Stimulated activated CD4-positive, alpha-beta T cell treated with anti-CD3 and anti-CD28 coated beads, Interleukin-15, amount 100 ng/mL, for 48 hours (primary cell): ENCODE measurements at places on chromosomes 13 and 19.

DNA sequence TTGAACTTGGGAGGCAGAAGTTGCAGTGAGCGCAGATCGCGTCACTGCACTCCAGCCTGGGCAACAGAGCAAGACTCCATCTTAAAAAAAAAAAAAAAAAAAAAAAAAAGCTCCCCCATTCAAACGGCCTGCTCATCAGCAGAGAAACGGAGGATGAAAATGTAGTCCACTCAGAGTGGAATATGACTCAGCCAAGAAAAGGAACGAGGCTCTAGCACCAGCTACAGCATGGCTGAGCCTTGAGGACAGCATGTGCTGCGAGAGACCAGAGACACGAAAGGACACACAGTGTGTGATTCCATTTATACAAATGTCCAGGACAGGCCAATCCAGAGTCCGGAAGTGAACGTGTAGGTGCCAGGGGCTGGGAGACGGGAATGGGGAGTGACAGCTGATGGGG, 18.1 kb upstream of the MIER2 start:
- DNase-seq = no peak

- no peak for DNase-seq
Observed at GRCh38 chr13:112754281-112755025, 64.6 kb downstream of the ATP11A start.

GRCh38 chr13:91894316-91894715, 495.9 kb downstream of the GPC5 start:
- DNase-seq = no peak

DNA sequence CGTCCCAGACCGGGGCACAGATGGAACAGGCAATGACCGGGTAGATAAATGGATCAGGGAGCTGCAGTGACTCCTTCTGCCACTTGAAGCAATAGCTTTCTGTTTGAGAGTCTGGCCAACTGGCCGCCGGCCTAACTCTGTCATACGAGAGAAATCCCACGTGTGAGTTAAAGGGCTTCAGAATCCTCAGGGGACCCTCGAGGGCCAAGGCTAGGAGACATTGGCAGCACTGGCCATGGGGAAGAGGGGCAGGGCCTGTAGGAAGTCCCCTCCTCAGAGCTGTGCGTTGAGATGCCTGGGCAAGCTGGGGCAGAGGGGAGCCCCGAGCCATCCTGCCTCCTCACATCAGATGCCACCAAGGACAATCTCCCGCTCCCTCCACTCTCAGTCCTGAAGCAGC, 51.6 kb downstream of the KLF2 start:
- no peak for DNase-seq

DNA sequence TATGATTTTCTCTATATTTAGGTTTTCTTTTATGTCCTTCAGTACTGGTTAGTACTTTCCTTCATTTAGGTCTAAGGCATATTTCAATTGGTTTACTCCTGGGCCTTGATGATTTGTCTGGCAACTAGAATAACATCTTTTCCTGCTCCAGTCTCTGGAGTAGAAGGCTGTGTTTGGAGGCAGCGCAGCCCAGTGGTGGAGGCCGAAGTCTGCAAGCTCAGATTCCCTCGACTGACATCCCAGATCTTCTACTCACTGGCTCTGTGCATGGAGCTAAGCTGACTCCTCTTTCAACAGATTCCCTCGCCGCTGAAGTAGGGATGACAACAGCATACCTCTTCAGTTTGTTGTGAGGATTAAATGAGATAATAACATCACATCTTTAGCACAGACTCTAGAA, 141.0 kb downstream of the RAP2A start:
- no peak for DNase-seq

- DNase-seq = no peak
Observed at GRCh38 chr13:98941126-98941525, 36.7 kb downstream of the DOCK9 start.

DNA sequence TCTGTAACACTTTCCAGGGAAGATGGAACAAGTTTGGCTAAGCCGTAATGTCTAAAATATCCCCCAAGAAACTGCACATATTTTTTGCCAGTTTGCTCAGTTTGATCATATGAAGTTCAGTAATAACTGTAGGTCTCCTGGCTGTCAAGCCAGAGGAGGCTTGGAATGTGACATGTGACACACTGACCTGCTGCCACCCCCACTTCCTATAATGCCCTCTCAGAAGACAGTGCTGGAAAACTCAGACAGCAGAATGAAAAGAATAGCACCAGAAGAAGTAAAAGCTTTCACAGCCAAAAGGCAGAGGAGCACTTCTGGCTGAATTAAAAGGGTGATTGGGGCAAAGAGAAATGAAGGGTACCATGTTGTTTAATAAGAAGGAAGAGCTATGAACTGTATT, 67.4 kb upstream of the UBAC2 start:
- DNase-seq = no peak

GRCh38 chr19:8611877-8612806, 1.6 kb upstream of the ADAMTS10 start:
- DNase-seq = no peak

DNA sequence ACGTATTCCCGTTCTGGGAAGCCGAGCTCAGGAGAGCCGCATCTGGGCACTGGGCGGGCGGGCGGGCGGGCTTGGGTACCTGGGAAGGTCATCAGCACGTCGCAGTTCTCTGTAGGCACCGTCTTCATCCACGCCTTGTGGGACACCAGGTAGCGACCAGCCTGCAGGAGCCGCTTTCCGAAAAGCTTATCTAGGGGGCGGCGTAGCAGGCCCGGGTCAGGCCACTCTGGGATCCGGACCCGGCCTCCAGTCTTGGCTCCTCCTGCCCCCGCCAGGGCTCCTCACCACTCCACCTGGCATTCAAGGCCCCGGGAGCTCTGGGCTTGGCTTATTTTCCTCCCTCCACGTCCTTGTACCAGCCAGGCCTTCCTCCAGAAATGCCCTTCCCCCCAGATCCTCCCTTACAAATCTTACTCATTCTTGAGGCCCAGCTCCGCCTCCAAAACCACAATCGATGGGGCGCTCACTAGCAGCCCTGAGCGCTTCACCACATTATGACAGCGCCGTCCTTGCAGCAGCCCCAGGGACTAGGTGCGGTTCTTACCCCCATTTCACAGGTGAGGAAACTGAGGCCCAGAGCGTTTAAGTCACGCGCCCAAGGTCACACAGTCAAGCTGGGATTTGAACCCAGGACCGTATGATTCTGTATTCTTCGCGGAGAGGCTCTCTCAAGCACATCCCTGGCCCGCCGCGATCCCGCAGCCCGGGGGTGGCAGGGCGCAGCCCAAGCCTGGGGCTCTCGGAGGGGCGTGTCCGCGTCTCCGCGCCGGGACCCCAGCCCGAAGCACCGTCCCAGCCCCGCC, 843 bp downstream of the ANO8 start:
- DNase-seq = peak; percentile 59

DNA sequence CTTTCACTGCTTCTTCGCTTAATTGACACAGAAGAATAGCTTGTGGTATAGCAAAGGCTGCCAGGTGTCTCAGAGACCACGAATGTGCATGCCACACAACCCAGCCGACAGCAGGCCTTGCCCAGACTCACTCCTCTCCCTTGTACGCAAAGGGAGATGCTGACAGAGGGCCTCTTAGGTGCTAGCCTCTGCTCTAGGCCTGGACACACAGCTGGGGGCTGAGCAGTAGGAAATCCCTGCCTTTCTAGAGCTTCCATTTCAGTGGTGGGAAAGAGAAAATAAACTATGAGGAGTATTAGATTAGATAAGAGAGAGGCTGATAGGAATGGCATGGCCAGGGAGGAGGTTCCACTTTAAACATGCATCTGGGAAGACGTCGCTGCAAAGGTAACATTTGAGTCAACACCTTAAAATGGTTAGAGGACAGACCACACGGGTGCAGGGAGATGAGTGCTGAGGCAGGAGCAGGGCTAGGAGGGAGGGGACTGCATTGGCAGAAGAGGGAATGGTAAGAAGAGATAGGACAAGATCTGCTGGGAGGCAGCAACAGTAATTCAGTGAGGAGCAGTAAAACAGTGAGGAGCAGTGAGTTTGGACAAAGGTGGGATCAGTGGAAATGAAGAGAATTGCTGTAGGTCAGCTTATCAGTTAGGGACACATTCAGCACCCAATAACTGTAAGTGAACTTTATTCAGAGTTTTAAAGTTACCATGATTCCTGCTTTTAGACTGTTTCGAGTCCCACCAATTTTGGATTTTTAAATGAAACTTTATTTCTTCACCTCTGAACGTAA, 100.0 kb downstream of the RNF17 start:
- DNase-seq = no peak

- DNase-seq = no peak
Observed at GRCh38 chr13:111399334-111399733, 78.9 kb downstream of the TEX29 start.

- DNase-seq = peak; percentile 36
Observed at GRCh38 chr19:21566073-21566472, 60.7 kb downstream of the ZNF429 start.
